ENCODE measurements at places on chromosomes 16 and 17.
A peak's percentile ranks its signal among the peaks of the same experiment; 100 is the strongest.

DNA sequence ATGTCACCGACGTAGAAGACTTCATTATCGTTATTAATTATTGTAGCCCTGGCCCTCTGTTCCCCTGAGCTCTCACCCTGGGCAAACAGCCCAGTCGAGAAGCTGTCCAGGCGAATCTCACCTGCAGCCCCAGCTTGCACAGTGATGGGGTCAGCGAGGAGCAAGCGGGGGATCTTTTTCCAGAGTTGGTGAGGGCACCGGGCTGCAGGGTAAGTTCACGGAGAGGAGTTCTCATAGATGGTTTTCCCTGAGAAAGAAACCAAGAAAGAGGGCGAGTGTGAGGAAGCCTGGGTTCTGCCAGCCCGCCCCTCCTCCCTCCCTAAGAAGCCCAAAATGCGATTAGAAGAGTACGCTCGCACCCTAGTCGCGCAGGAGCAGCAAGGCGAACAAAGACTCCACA lies 436 bp downstream of the SPAG5 start:
- DNase-seq = no peak

GRCh38 chr17:47229535-47230443 lies 20.6 kb downstream of the MYL4 start:
- DNase-seq = peak; percentile 91

DNA sequence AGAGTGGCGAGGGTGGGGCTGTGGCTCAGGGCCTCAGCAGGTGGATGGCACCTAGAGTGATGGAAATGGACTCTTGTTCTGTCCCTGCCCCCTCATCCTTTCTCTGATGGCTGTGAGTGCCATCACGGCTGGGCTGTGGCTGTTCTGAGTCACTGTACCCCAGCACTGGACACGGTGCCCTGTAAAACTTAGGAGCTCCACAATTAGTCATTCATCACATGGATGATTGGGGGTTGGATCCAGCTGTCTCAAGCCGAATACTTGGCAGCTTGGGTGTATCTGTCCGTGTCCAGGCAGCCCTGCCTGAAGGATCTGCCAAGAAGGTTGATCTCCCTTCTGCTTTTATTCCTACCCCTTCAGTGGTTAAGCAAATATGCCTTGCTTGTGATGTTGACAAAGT lies 295.5 kb upstream of the EEF2KMT start:
- no peak for DNase-seq

DNA sequence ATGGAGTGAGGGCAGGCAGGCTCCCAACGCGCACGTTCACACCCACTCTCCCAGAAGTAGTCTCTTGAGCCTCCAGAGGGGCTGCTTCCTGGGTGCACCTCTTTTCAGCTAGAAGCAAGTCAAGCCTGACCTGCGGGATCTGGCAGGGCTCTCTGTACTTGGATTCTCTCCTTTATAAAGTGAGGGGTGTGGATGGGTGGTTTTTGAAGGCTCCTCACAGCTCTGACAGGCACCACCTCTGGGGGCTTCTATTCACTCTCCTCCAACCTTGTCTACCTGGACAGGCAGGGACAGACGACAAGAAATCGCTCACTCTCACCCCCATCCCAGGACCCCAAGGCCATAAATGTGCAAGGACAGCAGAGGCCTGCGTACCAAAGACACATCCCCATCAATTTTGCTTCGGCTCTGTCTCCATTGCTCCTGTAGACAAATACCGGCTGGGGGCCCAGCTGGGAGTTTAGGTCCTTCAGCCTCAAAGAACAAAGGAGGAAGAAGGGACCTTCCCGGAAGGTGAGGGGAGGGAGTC lies 814 bp upstream of the DYNLL2 start:
- no peak for DNase-seq

DNA sequence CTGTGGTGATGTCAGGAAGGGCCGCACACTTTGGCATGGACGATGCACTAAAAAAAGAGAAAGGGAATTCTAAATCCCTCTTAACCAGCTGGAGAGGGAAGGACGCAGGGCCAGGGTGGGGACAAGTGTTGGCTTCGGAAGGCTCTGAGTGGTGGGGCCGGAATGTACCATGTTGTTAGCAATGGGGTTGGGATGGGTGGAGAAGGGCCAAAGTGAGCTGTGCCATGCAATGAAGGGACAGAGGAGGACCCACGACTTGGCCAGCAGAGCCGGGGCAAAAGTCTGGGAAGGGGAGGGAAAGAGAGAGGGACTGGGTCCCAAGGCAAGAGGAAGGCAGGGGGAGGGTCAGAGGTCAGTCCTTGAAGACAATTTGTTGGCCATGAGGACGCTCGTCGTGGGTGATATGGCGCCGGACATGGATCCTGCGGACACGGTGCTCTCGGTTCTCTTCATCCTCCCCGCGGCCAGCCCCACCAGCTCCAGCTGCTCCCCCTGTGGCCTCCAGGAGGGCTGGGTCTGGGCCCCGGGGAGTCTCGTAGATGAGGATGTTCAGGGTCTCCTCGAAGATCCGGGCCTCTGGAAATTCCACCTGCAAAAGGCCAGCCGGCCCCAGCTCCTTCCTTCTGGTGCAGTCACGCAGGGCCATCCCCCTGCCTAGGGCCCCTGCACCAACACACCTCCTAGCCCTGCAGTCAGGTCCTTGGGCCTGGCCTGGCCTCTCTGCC lies 6.4 kb downstream of the ASPHD1 start:
- DNase-seq = no peak

- no peak for DNase-seq
Measured at GRCh38 chr17:9298776-9299295, 276.8 kb downstream of the STX8 start.

DNA sequence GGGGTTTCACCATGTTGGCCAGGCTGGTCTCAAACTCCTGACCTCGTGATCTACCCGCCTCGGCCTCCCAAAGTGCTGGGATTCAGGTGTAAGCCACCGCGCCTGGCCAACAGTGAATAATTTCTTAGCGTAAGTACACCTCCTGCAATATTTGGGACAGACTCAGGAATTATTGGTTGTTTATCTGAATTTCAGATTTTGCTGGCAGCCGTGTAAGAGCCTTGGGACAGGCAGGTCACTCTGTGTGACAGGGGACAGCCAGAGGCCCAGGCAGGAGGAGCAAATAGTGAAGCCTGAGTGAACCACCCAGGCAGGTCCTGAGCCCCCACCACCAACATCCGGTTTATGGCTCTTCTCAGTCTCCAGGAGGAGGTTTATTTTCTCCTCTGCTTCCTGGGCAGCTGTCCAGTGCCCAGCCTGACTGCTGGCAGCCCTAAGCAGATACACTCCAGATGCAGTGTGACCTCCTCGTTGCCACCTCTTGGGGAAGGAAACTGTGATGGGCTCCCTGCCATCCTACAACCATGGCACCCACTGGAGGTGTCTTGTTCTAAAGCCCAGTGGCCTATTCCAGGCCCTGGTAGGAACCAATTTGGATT lies 26.2 kb upstream of the ADORA2B start:
- no peak for DNase-seq

- no peak for DNase-seq
Measured at GRCh38 chr16:89408315-89408714, 82.0 kb downstream of the ANKRD11 start.

GRCh38 chr17:50200457-50201275 lies 765 bp downstream of the COL1A1 start:
- DNase-seq = peak; percentile 95

GRCh38 chr17:82257473-82257872 lies 16.0 kb downstream of the CSNK1D start:
- DNase-seq = no peak

DNA sequence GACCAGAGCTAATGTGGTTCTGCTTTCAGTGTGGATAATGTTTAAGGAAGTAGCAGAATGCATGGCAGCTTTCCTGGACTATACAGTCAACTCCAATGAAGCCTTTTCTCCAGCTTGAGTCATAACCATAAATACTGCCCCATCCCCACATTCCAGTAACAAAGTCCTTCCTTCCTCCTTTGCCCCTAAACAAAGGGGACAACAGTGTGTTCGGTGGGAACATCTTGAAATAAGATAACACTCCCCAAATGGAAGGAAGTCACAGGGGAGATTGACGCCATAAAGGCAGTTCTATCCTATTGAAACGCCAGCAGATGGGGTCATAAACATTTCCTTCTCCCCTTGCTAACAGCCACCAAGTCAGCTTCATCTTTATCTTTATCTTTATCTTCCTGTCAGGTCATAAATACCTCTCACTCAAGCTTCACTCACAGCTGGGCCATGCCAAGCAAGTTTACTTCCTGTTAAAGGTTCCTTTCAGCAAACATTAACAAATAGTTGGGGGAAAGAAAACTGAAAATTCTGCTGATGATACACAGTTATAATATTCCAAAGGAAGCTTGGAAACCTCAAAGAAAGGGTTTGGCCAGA lies 136.7 kb downstream of the SNX11 start:
- DNase-seq = peak; percentile 61

- no peak for DNase-seq
Measured at GRCh38 chr17:81701288-81702071, 1.7 kb upstream of the MRPL12 start.

DNA sequence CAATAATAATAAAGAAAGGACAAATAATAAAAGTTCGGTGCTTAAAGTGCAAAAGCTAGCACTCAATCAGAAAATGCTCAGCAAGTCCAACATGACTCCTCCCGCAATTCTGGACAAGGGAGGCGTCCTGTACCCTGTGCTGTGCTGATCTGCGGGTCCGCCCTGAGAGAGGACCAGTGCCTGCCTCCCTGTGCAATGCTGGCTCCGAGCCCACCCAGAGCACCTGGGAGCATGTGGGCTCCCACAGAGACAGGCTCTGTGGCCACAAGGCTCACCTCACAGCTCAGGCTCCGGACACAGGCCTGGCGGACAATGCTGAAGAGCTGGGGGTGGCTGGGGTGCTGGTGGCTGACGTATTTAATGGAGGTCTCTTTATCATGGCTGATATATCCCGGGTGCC lies 11.1 kb downstream of the FLCN start:
- no peak for DNase-seq

DNA sequence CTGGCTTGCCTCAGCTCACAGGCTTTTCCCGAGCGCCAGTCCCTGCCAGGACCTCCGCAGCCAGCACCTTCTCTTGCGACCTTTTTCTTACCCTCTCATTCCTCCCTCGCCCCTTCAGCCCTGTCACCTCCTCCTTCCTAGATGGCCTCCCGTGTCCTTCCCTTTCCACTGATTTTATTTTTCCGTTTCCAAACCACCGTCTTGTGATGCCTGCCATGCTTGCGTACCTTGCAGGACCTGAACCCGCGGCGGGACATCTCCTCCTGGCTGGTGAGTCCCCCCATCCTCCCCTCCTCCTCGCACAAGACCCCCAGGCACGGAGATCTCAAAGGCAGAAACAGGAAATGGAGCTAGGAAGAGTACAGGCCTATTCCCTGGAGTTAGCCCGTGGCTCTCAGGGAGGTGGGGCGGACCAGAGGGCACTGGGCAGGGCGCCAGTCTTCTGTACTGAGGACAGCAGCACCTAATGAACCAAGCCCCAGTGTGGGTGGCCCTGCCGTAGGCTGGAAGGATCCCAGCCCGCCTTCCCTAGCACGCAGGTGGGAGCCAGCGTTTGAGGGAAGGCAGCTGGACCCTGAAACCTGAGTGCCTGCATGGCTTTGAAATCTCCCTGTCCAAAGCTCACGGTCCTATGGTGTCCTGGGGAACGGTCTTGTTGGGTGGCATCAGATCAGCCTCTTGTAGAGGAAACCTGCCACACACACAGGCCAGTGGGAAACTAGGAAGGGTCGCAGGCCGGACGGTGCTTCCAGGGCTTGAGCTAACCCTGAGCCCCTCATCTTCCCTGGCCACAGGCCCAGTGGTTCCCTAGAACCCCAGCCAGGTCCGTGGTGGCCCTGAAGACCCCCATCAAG lies 612 bp downstream of the CISD3 start:
- peak; percentile 90 for DNase-seq

GRCh38 chr16:12252616-12253015 lies 276.1 kb downstream of the SNX29 start:
- DNase-seq = no peak

DNA sequence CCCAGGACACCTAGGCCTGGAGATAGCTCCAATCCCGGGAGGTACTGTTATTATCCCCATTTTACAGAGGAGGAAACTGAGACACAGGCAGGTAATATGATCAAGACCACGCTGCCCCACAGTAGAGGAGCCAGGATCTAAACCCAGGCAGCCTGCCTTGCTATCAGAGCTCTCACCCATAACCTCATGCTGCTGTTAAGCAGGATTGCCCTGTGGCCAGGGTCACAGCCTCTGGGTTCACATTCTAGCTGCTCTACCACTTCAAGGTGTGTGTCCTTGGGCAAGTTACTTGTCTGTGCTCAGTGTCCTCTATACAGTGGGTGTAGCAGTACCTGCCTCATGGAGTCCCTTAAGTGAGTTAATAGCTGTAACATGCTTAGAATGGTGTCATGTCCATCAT lies 1015.3 kb downstream of the KCNJ18 start:
- no peak for DNase-seq

- peak; percentile 46 for DNase-seq
Measured at GRCh38 chr17:1055751-1056645, 59.1 kb downstream of the TIMM22 start.

- DNase-seq = no peak
Measured at GRCh38 chr17:77849239-77849638, 109.3 kb upstream of the TNRC6C start.

- no peak for DNase-seq
Measured at GRCh38 chr16:24990803-24991202, 24.4 kb downstream of the ARHGAP17 start.

DNA sequence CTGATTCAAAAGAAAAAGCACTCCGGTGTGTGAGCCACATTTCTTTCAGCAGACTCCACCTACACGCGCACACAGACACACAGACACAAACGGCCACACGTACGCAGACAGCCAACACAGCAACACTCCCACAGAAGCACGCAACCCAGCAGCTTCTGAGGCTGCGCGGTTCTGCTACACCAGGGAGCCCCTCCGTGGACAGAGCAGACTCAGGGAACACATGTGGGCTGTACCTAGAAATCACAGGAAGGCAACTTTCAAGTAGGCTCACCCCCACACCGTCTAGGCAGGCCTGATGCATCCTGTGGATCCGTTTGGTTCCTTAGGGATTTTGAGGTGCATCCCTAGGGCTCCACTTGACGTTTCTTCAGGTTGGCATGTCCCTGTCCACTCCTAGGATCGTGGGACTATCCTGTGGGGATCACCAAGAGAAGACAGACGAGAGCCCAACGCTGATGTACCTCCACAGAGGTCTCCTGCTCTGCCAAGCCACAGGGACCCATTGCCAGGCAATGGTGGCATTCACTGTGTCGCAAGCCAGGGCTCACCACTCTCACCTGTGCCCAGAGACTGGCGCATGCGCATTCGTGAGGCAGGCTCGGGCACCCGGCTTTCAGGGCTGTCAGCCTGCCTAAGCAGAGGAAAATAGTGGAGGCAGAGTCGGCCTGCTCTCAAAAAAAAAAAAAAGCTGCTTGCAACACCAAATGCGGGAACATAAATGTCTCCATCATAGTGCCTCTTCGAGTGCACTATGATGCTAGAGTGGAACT lies 2333.3 kb downstream of the TP53TG3F start:
- DNase-seq = no peak

- DNase-seq = no peak
Measured at GRCh38 chr16:26649381-26650045, 417.2 kb upstream of the C16orf82 start.

GRCh38 chr17:8287651-8288335 lies 677 bp upstream of the RANGRF start:
- DNase-seq = peak; percentile 15

DNA sequence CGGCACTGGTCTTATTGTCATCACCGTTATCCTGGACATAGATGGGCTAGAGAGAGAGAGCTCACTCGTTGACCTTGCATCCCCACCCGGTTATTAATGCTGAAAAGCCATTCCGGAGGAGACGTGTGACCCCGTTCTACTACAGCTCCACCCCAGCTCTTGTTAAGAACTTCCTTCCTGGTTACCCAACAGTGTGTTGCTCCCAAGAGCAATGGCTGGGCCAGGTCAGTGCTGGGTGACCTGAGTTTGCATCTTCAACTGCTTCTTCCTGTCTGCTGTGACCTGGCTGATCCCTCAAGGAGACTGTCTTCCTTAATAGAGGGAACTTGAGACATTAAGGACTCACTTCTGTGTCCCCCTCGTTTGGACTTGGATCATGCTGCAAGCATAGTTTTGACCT lies 96.1 kb upstream of the SDK2 start:
- no peak for DNase-seq

Data from Calu3 (cell line).